ENCODE measurements at places on chromosomes 5 and 9.

DNA sequence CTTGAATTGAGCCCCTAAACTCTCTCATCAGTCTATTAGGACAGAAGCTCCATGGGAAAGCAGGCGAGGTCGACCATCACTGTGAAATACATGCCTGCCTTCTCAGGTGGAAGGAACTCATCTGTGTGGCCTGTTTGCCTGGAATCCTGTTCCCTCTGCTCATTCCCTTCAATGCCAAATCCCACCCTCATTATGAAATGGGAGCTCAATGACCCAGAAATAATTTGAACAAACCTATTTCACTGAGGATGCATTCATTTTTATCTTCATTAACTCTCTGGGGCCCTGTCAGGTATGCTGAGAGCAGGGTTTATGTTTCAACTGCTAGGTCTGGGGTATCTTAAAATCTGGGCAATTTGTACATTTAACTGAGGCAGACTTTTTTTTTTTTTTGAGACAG, 142.2 kb downstream of the MED27 start:
- no peak for DNase-seq

DNA sequence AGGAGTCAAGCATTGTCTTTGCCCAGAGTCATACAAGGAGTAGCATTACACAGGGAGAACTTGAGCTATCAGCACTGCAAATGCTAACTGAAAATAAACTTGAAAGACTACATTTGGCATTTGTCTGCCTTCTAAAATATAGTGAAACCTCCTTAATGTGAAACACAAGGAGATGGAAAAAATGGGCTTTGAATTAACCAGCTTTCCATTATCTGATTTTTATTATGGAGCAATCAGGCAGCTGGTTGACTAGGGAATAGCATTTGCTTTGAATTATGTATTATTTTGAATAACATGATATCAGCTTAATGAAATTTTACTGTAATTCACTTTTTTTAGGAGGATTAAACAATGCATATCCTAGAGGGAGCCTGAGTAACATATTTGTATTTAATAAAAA, 130.8 kb downstream of the GDNF start:
- DNase-seq = no peak

- no peak for DNase-seq
Observed at GRCh38 chr5:163569284-163569683, 63.9 kb downstream of the MAT2B start.

DNA sequence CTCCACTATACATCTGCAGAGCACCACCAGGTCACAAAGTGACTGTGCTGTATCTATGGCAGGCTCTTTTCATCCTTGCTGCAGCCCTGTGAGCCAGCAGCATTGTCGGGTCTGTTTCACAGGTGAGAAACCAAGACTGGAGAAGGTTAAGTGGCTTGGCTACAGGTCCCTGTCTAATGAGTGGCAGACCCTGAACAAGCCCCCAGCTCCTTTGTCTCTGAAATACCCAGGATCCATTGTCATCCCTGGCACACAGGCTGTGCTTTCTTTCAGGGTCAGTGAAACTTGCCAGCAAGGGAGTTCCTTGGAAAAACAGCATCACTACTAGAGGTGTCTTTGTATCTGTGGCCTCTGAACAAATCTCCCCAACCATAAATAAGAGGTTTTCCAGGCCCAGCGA, 27.6 kb upstream of the CXCL14 start:
- DNase-seq = no peak

GRCh38 chr5:179823937-179824744, 3.4 kb downstream of the SQSTM1 start:
- DNase-seq = no peak

GRCh38 chr9:98318041-98318790, 62.8 kb upstream of the TBC1D2 start:
- DNase-seq = no peak

DNA sequence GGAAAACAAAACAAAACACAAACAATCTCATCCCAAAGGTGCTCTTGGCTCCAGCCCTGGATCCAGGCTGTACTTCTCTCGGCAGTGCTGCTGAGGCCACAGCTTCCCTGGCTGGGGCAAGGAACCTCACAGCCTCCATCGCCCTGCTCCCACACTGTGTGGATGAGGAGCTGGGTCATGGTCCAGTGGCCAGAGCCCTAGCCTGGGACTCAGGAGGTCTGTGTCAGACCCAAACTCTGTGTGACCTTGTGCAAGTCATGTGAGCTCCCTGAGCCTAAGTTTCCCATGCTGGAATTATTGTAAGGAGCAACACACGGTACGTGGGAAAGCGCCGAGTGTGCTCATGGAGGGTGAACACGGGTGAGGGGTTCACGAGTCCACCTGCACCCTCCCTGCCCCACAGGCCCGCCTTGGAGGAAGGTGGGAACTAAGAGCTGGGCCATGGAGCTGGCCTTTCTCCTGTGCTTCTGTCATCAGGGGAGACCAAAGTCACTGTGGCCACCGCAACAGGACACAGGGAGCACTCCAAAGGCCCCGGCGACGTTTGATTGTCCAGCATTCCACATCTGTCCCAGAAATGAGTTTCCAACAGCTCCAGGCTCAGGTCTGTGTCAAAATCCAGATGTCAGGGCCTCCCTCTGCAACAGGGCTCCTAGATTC, 26.2 kb upstream of the SMU1 start:
- DNase-seq = no peak

- DNase-seq = no peak
Observed at GRCh38 chr9:22036866-22037626, 27.9 kb upstream of the CDKN2B start.

DNA sequence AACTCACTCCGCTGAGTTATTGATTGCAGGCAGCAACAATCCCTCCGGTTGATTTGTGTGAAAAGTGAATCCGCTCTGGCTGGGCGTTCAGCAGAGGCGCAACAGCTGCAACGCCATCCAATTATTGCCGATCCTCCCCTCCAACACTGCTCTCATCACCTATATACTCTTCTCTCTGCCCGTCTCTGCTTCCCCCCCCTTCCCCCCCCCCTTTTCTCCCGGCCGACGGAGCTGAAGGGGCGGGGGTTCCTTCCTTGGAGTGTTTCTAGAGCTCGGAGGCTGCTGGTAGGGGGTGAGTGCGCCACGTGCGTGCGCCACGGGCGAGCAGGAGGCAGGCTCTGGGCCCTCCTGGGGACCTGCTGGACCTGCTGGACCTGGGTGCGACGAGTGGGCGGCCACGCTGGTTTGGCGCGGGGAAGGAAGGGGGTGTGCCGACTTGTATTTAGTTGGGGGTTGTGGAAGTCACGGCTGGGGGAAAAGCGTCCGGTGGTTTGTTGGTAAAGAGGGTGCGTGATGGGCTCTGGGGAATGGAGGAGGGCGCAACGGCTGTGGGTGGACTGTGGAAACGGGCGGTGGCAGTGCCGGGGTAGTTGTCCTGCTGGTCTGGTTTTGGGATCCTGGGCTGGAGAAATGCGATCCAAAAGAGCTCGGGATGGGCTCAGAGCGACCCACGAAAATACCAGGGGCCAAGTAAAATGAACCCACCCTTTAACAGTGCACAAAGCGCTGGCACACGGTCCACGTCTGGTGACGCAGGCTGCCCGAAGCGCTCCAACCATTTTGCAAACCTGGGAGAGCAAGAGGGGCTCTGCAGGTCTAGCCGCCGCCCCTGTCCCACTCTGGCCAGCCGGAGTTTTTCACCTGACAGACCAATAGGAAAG, 6.4 kb upstream of the MEF2C start:
- no peak for DNase-seq

- DNase-seq = no peak
Observed at GRCh38 chr9:98921732-98922131, 22.0 kb upstream of the COL15A1 start.

DNA sequence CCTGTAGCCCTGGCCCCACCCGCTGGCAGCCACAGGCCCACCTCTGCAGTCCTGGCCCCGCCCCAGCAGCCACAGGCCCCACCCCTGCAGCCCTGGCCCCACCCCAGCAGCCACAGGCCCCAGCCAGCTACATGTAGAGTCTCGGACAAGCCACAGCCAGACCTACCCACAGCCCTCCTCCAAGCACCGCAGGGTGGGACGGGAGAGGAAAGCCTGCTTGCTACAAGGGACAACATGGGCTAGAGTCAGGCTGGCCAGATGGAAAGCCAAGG, 49.5 kb upstream of the SARDH start:
- DNase-seq = no peak

- no peak for DNase-seq
Observed at GRCh38 chr9:38697776-38698300, 22.1 kb downstream of the FAM240B start.

DNA sequence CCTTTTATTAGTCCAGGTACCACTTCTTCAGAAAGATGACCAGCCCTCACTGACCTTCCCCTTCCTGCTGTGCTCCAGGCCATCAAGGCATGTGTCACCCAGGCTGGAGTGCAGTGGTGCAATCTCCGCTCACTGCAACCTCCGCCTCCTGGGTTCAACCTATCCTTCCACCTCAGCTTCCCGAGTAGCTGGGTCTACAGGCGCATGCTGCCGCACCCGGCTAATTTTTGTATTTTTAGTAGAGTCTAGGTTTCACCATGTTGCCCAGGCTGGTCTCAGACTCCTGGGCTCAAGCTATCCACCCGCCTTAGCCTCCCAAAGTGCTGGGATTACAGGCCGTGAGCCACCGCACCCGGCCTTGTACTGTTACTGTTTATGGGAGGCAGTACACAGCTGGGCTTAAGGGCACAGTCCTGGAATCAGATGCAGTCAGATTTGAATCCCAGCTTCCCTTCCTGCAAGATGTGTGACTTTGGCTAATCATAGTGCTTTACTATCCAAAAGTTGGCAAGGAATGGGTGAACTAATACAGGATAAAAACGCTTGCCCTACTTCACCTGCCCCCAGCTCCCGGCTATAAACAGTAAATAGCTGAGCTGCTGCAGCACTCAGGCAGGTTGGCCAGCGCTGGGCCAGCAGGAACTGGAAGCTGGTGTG, 483 bp upstream of the EIF4EBP3 start:
- DNase-seq = no peak

GRCh38 chr9:101586651-101587050, 8.1 kb downstream of the PPP3R2 start:
- DNase-seq = no peak

DNA sequence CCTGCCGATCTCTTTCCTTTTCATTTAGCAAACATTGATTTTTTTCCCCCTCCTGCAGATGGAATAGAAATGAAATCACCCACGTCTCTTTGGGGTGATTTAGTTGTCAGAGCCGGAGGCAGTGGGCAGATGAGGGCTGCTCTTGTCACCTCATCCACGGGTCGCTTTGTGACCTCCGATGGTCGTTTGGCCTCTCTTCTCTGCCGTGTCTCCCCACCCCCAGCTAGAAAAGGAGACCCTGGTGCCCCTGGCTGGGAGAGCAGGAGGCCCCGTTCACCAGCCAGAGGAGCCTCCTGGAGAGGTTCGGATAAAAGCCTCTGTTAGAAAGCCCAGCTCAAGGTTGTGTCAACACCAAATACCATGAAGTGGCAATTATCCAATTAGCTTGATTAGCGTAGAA, 21.6 kb upstream of the RXRA start:
- DNase-seq = no peak

DNA sequence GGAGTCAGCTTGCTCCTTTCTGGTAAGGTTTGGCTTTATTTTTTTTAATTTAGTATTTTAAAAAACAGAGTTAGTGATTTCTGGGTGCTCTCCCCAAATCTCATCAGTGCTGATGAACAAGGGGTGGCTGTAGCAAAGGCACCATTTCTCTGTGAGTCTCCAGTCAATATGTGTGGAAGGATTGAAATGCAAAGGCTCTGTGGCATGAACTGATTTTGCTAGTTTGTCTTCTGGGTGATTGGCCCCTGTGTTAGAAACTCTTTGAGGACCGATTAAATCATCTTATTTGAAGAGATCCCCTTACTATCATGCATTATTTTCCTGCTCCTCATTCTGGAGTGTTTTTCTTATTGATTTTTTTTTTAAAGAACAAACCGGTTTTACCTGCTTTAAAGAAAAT, 596 bp downstream of the TEK start:
- no peak for DNase-seq

All from stimulated activated CD4-positive, alpha-beta T cell treated with anti-CD3 and anti-CD28 coated beads, TNF-alpha, amount 100 ng/mL, for 4 hours (primary cell).